ENCODE measurements at places on chromosomes 2 and 18. TPM values are rescaled to one million over a fixed set of nuclear protein-coding genes. Genes with fewer than 3 reads are reported as not detected.

- no peak for DNase-seq
Measured at GRCh38 chr2:240559286-240559685, 871 bp upstream of the DUSP28 start.

Gene RTP5
- 1.0 TPM for total RNA-seq

Gene SCYGR1
- not detected for total RNA-seq

DNA sequence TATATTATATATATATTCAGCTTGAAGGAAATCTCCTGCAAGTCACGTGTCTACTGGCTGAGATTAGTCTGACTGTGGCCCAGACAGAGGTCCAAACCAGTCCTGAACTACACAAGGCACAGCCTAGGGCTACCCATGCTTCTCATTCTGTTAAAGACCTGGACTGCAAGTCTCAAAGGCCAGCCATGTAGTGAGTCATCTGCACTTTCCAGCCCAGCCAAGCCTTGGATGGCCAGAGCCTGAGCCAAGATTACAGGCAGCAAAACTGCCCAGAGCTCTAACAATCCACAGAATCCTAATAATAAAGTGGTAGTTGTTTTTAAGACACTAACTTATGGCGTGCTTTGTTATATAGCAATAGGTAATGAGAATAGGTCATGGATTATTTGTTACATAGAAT lies 259.6 kb downstream of the SS18 start:
- DNase-seq, result no peak

GRCh38 chr2:208101716-208102631 lies 22.4 kb downstream of the CRYGD start:
- DNase-seq, result no peak

DNA sequence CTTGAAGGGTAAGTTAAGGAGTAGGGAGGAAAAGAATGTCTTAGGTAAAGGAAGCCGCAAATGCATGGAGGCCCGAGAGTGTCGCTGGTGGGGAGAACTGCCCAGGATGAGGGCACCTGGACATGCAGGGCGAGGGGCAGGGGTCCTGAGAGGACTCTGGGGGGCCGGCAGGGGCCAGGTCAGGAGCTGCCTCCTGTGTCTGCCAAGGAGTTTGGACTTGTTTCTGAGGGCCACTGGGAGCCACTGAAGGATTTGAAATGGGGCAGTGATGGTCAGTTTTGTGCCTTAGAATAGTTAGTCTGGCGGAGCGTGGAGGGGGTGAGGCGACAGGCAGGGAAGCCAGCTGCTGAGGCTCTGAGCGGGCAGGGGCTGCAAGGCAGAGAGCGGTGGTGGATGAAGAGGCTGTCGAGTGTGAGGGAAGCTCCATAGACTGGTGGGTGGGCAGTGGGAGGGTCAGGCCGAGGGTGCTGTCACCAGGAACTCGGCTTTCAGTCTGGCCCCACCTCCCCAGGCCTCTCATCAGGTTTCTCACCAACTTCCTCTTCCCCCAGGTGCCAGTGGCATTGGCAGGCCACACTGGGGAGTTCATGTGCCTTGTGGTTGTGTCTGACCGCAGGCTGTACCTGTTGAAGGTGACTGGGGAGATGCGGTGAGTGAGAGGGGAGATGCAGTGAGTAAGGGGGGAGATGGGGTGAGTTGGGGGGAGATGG lies 14.7 kb upstream of the SLC4A3 start:
- peak; percentile 86 for DNase-seq

Gene HTR2B
- 1.3 TPM for total RNA-seq

DNA sequence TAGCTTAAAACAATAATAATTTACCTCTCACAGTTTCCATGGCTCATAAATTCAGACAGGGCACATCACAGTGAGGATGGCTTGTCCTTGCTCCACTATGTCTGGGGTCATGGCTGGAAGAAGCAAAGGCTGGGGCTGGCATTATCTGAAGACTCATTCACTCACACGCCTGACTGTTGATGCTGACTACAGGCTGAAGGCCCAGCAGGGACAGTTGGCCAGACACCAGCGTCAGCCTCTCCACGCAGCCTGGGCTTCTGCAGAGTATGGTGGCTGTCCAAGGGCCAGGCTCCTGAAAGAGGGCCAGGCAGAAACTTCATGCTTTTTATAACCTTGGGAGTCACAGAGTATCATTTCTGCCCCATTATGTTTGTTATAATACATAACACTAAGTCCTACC lies 33.4 kb downstream of the YPEL5 start:
- DNase-seq, result no peak

DNA sequence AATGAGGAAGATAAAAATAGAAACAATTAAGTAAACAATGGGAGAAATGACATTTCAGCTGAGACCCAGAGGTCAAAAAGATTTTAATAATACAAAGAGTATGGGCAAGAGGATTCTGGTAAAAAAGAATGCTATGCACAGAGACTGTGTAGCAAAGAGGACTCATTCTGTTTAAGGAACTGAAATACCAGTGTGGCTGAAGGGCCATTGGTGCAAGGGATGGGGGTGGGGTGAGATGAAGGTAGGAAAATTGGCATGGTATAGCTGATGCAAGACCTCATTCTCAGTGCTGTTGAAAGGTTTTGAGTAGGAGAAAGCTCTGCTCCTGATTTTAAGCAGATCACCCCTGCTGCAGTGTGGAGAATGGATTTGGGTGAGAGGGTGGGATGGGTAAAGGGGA lies 10.8 kb downstream of the GALNT1 start:
- DNase-seq, result no peak

Gene KIAA2012
- not detected for total RNA-seq

Gene RIT2
- total RNA-seq, result not detected

DNA sequence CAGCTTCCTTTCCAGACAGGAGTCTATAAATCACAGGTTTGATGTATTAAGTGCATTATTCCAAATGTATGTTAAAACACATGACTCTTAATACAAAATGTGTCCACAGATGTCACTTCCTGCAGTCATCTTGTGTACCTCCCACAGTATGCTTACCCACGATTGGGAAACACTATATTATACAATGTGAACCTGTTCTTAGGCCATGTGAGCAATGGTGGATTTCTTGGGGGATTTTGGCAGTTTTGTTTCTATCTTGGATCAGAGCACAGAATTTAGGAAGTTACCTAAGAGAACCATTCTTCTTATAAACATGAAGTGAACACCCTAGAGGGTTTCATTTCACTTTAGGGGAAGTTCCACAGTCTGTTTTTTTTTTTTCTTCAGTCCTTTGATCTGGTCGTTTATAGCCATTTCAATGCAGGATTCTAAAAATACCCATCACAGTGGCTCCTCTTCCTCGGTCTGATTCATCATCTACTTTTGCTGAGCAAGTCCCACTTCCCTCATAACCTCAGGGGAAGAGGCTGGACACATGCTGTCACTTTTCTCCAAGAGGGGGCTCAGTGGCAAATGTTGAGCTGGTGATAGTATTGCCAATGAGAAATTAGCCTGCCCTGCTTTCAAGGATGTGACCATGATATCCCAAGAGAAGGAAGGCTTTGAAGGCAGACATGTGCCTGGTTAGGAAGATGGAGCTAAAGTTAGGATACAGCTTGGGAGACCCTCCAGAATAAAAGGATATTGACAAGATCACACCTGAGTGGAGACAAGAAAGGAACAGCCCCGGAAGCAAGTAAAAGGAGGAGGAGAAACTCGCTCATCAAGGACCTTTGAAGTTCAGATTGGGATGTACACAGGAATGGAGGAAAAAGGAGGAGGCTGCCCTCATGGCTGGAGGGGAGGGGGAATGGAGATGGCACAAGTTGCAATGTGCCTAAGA lies 22.6 kb downstream of the PLEK start:
- DNase-seq, result no peak

- DNase-seq, result no peak
Measured at GRCh38 chr2:195482010-195482409, 175.0 kb upstream of the SLC39A10 start.

Gene GKN1
- not detected for total RNA-seq

Gene C1QL2
- not detected for total RNA-seq

- DNase-seq, result no peak
Measured at GRCh38 chr2:61750624-61751023, 103.2 kb downstream of the FAM161A start.

Gene DYNC1I2
- total RNA-seq, result 75.6 TPM

- DNase-seq, result no peak
Measured at GRCh38 chr2:144170179-144170578, 349.7 kb downstream of the ZEB2 start.

Gene ONECUT2
- not detected for total RNA-seq

Gene PAIP2B
- total RNA-seq, result 3.5 TPM

- DNase-seq, result no peak
Measured at GRCh38 chr18:74819433-74820059, 221.9 kb downstream of the ZNF407 start.

Gene NEU4
- total RNA-seq, result not detected

- no peak for DNase-seq
Measured at GRCh38 chr2:62704654-62705006, 883 bp upstream of the EHBP1 start.

Gene UGT1A6
- total RNA-seq, result not detected

DNA sequence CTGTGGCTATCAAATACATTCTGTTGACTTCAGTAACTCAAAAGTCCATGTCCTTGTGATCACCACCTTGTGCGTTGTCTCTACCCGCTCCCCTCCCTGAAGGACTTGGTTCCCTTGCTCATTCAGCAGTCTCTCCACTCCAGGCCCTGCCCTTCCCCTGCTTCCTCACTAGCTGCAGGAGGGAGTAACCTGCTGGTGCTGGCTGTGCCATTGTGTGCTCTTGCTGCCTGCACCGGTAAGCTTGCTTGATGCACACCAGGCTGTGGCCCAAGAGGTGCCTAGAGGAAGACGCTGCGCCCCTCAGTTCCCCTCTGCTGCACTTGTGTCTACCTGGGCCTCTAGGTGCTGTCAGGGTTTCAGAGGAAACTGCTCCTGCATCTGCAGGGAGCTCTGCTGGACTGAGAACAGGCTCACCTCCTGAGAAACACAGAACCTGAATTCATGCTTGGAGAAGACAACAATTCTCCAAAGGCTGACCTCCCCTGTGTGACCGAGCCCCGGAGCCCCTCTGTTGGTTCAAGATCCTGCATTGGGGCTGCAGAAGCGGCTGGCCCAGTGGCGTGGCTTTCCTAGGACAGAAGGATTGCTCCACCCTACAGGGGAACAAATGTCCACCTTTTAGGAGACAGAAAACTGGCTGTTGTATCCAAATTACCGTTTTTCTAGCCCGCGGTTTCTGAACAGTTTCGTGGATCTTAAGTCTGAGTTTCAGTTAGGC lies 33.6 kb downstream of the PTPRM start:
- no peak for DNase-seq

- DNase-seq, result peak; percentile 32
Measured at GRCh38 chr18:9738266-9738969, 30.3 kb downstream of the RAB31 start.

GRCh38 chr2:237939251-237939650 lies 27.6 kb upstream of the UBE2F start:
- no peak for DNase-seq

DNA sequence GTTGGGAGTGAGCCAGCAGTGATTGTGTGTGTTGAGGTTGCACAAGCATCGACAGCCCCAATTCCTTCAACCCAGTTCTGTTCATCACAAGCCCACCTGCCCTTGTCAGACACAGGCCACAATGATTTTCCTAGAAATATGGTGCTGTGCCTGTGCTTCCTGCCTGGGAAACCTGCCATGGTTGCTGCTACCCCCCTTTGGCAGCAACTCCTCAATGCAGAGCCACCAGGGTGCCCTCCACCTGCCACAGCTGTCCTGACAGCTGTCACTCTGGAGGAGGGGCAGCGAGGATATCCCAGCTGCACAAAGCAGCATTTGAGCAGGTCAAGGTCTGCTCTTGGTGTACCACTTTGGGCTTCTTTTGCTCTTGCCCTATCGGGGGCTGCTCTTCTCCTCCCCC lies 27.1 kb downstream of the SMIM21 start:
- no peak for DNase-seq

DNA sequence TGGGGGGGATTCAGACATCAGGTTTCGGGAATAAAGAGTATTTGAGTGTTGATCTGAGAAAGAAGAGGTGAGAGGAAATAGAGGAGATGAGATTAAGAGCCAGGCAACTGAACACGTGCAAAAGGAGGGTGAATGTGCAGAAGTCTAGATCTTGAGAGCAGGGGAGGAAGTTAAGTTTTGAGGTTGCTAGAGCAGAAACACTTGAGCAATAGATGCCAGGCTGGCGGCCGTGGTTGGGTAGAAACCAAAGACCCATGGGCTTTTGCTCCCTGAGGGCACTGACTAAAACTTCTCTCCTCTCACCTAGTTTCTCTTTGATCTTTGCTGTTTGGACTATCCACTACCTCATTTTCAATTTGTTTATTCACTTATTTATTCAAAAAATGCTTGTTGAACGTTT lies 116.0 kb downstream of the CDC42EP3 start:
- peak; percentile 88 for DNase-seq

Gene MITD1
- 37.5 TPM for total RNA-seq

Gene RNF103
- 18.3 TPM for total RNA-seq

- DNase-seq, result no peak
Measured at GRCh38 chr2:101012706-101013181, 10.7 kb downstream of the RPL31 start.

GRCh38 chr2:16707014-16707623 lies 41.5 kb upstream of the CYRIA start:
- DNase-seq, result no peak

GRCh38 chr2:241931976-241932898 lies 62.7 kb downstream of the RTP5 start:
- DNase-seq, result no peak

DNA sequence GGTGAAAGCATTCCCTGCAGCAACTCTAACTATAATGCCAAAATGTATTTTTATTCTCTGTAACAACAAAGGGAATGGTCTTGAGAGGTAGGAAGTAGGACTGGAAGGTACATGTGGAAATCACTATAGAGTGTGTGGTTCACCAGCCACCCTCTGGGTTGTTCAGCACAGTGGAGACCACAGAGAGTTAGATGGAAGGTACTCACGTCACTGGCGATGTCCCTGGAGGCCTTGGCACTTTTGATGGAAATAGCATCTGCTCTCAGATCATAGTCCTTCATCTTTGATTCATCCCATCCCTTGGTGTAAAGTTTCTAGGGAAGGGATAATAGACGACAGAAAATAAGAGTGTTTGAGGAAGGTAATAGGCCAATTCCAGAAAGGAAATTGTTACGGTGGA lies 124.0 kb downstream of the NEB start:
- DNase-seq, result no peak

DNA sequence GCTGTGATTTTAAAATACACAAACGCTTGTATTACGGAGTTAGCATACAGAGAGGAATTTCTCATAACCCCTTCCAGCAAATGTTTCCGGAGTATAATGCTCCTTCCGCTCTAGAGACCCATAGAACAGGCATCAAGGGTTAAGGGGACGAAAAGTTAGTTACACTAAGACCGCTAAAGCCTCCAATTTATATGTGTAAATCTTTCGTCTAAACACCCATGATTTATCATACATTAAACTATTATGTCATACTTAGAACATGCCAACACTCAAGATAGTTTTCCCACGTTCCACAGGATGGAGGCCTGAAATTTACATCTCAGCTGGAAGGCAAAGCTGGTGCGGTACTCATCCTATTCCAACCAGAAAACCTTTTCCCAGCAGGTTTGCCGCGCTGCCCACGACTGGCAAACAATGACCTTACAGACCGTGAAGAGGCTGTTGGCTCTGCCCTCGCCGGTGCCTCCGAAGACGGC lies 650 bp downstream of the ORMDL1 start:
- no peak for DNase-seq
